ENCODE measurements at places on chromosomes 6 and 20. TPM values are rescaled to one million over a fixed set of nuclear protein-coding genes. Genes with fewer than 3 reads are reported as not detected.

DNA sequence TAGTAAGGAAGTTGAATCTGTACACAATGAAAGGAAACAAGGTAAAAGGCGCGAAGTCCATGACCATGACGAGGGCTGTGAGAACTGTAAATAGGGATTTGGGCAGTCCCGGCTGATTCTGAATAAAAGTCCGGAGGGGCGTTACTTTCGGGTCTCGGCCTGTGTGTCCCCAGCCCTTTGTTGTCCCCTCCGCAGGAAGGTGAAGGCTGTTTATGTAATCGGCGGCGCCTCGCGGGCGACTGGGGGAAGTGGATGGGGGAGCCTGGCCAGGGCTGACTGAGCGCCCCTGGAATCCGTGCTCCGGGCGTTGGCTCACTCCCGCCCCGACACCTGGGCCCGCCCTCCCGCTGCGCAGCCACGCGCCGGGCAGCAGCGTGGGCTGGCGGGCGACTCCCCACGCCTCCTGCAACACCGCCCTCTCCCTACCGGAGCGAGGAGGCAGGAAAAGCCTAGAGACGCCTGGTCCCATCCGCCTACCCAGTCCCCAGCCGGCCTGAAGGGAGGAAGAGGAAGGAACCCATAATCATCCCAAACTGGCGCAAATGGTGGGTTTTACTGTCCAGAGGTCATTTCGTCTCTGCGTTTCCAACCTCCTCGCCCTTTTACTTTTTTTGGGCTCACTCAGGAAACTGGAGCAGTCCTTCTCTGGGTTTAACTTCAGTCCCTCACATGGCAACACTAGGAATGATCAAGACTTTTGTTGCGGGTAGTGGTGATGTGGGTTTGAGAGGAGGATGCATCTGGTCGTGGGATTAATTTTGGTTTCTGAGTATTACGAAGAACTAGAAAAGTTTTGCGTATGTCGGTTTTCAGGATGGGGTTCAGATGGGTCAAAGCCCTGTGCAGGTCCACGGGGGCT, 12.1 kb downstream of the TRIM31 start:
- DNase-seq = no peak

- DNase-seq = peak; percentile 27
Observed at GRCh38 chr20:20743511-20744169, 31.2 kb upstream of the RALGAPA2 start.

- no peak for DNase-seq
Observed at GRCh38 chr6:169326067-169326799, 72.6 kb upstream of the THBS2 start.

SAMD5 gene
- 1.6 TPM for total RNA-seq

DNA sequence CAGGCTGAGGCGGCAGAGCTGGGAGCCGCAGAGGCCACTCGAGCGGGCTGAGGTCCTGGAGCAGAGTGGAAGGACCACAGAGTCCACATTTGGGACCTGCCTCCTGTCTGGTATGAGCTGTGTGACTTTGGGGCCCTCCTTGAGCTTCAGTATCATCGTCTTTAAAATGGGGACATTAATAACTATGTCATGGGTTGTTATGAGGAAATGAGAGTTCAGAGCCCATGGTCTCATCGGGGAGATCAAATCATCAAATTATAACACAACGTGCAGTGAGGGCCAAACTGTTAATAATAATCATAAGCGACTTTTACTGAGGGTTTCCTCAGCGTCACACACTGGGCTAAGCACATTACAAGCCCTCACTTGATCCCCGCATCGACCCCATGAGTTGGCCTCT, 49.9 kb upstream of the CCDC167 start:
- no peak for DNase-seq

POU3F2 gene
- 114 TPM for total RNA-seq

GRCh38 chr6:135861189-135861588, 9.7 kb downstream of the PDE7B start:
- no peak for DNase-seq

- no peak for DNase-seq
Observed at GRCh38 chr6:45422503-45423110, 44.9 kb upstream of the SUPT3H start.

DNA sequence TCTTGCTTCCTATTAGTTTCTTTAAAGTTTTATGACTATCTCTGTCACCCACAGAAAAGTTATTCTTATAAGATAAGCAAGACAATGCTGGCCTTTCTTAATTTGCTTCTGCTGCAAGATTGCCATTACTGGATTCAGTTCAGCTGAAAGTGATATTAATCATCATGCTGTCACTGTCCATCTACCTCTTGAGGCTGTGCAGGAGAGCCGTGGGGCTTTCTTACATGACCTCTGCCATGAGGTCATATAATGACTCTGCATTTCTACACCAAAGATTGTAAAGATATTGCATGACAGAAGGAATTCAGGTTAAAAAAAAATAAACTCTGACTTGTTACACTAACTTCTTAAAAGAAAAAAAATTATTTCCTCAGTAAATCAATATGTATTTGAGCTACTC, 106.9 kb downstream of the TRDN start:
- no peak for DNase-seq
